ENCODE measurements at places on chromosomes 2 and 18.

DNA sequence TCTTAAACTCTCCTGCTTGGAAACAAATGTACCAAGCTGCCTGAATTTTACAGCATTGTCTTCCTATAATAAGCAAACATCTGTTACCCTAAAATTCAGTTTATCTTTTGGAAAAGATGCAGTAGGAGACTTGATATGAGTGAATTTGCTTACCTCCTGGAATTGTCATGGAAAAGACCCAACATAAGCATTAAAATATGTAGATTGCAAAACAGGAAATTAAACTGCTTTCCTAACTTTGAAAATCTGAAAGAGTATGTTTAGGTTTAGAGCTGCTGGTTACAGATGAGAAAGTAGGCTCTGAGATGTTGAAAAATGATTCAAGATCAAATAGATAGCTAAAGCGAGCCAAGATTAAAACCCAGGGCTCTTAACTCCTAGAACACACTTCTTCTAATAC, 316.5 kb downstream of the SOX11 start:
- DNase-seq: no peak

DNA sequence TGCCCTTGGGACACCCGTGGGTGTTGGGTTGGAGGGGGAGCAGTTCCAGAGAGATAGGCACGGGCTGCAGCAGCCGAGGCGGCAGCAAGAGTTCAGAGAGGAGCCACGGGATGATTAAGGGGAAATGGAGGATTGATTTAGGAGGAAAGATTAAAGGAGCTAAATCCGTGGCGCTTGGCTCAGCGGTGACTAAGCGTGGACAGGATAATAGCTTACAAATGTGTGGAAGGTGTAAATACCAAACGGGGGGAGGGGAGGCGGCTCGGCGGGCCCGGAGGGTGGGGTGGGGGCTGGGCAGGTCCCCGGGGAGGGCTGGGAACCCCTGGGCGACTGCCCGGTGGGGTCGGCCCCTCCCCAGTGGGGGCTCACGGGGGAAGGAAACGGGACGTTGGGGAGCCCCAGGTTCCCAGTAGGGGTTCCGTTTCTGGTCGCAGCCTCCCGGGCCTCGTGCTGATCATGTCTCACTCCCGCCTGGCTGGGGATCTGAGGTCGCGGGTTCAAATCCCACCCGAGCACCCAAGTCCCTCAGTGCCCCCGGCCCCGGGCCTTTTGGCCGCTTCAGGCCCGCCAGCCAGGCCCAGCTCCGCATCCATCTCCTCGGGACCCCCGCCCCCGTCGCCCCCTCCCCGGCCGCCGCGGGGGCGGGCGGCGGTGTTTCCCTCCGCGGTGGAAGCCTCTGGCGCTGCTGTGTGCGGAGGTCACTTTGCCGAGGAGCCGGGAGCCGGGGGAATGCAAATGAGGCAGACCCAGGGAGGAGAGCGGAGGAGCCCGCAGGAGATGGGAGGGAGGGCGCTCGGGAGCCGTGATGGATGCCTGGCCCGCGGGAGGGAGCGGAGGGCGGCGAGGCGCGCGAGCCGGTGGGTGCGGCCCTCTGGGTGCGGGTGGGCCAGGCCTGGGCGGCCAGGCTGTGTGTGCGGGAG, 8.1 kb downstream of the ASIC4 start:
- DNase-seq: no peak

- DNase-seq: no peak
Measured at GRCh38 chr2:110113961-110114591, 1.5 kb downstream of the MALL start.

DNA sequence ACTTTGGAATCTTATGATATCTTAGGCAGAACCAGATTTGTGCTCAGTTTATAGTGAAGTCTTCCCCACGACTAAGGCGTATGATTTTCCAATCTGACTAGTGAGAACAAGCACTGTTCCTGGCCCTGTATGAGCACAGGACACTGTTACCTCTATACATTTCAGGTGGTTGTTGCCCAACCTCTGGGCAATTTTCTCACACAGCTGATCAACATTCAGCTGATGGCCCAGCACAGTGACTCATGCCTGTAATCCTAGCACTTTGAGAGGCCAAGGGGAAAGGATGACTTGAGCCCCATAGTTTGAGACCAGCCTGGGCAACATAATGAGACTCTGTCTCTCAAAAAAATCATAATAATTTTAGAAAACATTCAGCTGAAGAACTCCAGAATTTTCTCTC, 119.5 kb downstream of the ASXL3 start:
- no peak for DNase-seq

DNA sequence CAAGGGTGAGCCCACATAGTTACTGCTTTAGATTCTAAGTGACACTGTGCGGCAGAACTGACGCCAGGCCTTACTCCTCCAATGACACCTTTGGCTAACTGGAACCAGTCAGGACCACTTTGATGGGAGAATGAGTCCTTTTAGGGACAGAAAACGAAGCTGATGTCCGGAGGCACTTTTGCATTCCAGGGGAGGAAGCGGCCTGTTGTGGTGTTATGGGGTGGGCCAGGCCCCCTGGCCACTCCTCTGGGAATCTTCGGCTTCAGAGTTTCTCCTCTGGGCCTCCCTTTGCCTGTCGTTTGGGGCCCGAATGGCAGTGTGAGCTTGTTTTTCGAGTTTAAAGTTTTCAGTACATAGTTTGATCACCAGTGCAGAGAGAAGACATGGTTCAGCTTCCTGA, 65.9 kb downstream of the MBP start:
- DNase-seq: no peak

DNA sequence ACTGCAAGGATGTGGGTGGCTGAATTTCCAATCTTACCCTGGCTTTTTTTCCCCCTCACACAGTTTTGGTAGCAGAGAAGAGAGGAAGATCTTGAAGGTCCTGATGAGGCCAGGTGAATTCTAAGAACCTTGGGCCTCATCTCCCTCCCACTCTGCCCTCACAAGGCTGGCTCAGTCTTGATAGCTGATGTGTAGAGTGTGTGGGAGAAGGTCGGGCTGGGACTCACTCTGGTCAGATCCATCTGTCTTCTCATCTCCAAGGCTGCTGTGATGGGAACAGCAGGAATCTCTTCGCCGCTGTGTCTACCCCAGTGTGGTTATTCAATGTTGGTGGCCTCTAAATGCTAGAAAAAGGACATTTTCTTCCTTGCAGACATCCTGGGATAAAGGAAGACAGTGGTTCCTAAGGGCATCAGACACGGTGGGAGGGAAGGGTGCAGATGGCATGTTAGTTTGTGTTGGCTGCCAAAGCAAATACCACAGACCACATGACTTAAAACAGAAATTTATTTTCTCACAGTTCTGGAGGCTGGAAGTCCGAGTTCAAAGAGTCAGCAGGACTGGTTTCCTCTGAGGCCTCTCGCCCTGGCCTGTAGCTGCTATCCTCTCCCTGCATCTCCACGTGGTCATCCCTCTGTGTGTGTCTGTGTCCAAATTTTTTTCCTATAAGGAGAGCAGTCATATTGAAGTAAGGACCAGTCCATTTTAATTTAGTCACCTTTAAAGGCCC, 37.6 kb upstream of the MGAT4A start:
- no peak for DNase-seq

GRCh38 chr2:188645986-188646385, 328.2 kb upstream of the COL3A1 start:
- DNase-seq: no peak

- peak; percentile 10 for DNase-seq
Measured at GRCh38 chr18:69161383-69162028, 239.2 kb upstream of the DOK6 start.

DNA sequence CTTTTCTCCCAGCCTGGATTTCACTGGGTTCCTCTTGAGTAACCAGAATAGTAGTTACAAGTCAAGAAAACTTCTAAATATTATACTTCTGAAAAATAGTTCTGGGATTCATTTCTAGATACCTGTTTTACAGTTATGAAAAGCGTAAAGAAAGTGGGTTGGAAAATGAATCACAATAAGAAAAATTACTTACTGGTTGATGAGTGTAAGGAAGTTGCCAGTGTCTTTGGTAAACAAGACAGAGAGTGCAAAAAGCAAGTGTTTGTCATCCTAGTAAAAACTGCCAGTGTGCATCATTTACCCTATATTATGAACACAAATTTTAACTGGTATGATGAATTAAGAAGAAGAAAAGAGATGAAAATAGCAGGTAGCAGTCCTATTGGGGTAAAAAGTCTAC, 88.9 kb downstream of the R3HDM1 start:
- no peak for DNase-seq

GRCh38 chr2:26807788-26808460, 22.1 kb downstream of the CENPA start:
- DNase-seq: no peak

DNA sequence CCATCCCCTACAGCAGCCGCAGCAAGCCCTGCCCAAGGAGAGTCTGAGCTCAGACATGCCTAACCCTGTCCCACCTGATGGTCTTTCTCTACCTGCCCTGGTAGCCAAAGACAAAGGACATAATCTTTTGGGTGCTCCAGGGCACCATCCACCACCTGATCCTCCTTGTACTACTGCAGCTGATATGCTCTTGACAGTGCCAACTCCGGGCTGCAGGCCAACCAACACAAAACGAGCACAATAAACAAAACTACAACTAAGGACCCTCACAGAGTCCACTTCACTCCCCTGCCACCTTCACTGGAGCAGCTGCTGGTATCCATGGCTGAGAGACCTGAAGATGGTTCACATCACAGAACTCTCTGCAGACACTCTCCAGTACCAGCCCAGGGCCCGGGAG, 106.3 kb downstream of the GRB14 start:
- DNase-seq: no peak
